Stimulated activated CD4-positive, alpha-beta T cell treated with anti-CD3 and anti-CD28 coated beads, TNF-alpha, amount 100 ng/mL, for 1 hour (primary cell): ENCODE measurements at places on chromosomes 5 and 9.

DNA sequence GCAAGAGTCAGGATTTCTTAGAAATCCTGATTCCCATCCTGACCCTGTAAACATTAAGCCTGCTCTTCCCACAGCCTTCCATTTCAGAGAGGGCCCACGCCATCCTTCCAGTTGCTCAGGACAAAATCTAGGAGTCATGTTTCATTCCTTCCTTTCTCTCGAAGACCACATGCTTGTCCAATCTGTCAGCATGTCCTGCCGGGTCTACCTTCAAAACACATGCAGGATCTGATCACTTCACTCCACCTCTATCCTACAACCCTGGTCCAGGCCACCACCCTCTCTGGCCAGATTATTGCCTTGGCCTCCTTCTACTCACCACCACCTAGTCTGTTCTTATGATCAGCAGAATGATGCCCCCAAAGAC is 79.8 kb downstream of the C5orf15 start:
- no peak for DNase-seq

GRCh38 chr9:134395737-134396257 is 69.5 kb downstream of the RXRA start:
- DNase-seq: no peak

DNA sequence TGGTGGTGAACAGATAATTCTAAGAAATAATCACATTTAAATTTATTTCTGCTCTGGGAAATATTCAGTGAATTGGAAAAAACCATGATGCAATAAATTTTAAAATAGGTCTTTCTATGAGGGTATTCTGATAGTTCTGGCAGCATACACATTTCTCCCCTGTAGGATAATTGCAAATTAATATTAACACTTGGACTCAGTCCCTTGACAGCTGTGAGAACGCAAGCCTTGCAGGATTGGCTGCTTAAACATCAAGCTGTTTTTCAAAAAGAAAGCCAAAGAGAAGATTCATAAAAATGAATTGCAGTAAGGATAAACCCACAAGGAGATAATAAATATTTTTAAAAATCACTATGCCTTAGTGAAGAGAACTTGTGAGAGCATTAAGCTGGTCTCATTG is 180.0 kb downstream of the MTRR start:
- no peak for DNase-seq

GRCh38 chr9:128150594-128151308 is 1.5 kb downstream of the LCN2 start:
- no peak for DNase-seq

DNA sequence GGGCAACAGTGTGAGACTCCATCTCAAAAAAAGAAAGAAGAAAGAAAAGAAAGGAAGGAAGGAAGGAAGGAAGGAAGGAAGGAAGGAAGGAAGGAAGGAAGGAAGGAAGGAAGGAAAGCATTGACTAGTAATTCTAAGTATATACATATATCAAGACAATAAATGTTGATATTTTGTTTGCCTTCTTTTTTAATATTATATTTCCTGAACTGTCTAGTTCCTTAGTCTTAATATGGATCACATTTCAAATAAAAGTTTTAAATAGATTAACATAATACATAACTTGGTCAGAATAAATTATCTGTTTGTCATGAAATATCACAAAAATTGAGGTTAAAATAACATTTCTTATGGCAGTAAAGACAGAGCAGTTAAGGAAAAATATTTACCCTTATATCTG is 1448.4 kb upstream of the C9orf72 start:
- no peak for DNase-seq

DNA sequence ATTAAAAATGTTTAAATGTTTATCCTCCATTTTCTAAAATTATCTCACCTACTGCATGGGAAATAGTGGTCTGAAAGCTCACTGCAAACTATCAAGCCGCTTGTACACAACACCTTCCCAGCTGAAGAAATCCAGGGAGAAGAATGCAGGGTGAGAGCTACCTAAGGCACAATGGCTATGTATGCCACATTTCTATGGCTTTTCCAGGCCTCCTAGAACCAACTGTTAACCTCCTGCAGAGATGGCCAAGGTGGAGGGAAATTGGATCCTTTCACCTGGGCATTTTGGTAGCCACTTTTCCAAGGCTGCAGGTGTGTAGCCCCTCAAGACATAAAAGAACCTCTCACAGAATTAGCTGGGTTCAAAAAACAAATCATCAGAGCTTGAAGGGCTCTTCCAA is 286.4 kb downstream of the EBF1 start:
- DNase-seq: no peak

- no peak for DNase-seq
Observed at GRCh38 chr5:109707531-109707930, 17.8 kb downstream of the MAN2A1 start.

GRCh38 chr9:117839862-117840261 is 135.7 kb downstream of the TLR4 start:
- no peak for DNase-seq
